ENCODE measurements at places on chromosomes 5 and 9. TPM values are rescaled to one million over a fixed set of nuclear protein-coding genes. Genes with fewer than 3 reads are reported as not detected.

Gene JAKMIP2
- total RNA-seq, result 5.9 TPM

Gene PCDHGC3
- 69.3 TPM for total RNA-seq

Gene MYOT
- not detected for total RNA-seq

Gene PHYHD1
- total RNA-seq, result 2.1 TPM

Gene LRRC70
- total RNA-seq, result 1.2 TPM

Gene DIMT1
- 43.1 TPM for total RNA-seq

Gene IFNA21
- total RNA-seq, result not detected

Gene AQP3
- total RNA-seq, result 0.59 TPM

Gene CCDC192
- total RNA-seq, result not detected

Data from smooth muscle cell of the umbilical artery (primary cell).